ENCODE measurements at places on chromosomes 11 and 22.
A peak's percentile ranks its signal among the peaks of the same experiment; 100 is the strongest.

GRCh38 chr11:7675631-7676030 is 2.3 kb upstream of the CYB5R2 start:
- DNase-seq = no peak

DNA sequence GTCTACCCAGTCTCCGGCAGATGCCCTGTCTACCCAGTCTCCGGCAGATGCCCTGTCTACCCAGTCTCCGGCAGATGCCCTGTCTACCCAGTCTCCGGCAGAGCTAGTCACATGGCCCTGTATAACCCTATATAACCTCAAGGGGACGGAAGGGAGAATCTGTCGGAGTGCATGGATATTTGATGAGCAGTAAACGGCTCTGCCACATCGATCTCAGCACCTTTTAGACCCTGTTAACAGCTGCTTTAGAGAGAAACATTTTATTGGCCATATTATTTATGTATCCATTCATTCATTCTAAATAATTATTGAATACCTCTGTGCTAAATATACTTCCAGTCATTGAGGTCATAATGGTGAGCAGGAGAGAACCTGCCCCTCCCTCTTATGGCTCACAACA is 228.9 kb downstream of the NTM start:
- DNase-seq = no peak

GRCh38 chr11:78990261-78990660 is 415.6 kb upstream of the NARS2 start:
- DNase-seq = no peak

- DNase-seq = no peak
Measured at GRCh38 chr11:117883063-117883462, 6.6 kb upstream of the FXYD6 start.

- DNase-seq = no peak
Measured at GRCh38 chr11:2867722-2868505, 17.7 kb downstream of the CDKN1C start.

- DNase-seq = no peak
Measured at GRCh38 chr11:77071671-77072605, 5.2 kb downstream of the CAPN5 start.

DNA sequence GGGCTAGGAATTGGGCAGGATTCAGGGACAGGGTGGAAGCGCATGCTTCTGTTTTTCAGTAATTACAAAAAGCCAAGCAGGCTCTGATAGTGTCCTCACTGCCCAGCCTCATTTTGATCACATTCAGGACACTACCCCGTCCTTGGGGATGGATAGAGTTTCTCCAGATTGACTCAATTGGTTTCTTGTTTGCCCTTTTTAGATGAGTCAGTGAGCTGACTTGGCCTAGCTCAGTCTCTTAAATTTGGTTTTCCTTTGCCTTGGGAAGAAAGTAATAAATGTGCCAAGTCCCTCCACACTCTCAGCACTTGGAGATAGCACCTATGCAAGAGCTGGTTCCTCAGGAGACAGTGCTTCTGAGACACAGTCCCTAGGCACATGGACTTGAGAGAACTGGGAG is 25.5 kb downstream of the DKK3 start:
- DNase-seq = no peak

- no peak for DNase-seq
Measured at GRCh38 chr11:17813391-17814059, 78.9 kb downstream of the KCNC1 start.

- DNase-seq = no peak
Measured at GRCh38 chr11:104690241-104690640, 208.0 kb downstream of the CASP12 start.

DNA sequence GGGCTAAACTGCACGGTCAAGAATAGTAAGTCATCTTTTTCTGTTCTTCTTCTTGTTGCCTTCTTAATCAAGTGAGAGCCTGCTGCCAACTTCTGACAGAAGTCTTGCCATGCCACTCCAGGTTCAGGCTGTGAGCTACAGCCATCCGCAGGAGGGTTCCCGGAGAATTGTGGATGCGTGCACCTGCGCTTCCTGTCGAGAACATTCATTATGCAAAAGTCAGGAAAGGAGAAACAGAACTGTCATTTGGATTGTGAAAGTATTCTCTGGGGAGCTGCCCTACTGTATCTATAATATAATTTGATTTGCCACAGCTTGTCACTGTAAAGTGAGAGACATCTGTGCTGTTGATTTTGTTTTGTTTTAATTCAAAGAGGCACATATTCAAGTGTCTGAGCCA is 12.3 kb downstream of the IL17RA start:
- no peak for DNase-seq

DNA sequence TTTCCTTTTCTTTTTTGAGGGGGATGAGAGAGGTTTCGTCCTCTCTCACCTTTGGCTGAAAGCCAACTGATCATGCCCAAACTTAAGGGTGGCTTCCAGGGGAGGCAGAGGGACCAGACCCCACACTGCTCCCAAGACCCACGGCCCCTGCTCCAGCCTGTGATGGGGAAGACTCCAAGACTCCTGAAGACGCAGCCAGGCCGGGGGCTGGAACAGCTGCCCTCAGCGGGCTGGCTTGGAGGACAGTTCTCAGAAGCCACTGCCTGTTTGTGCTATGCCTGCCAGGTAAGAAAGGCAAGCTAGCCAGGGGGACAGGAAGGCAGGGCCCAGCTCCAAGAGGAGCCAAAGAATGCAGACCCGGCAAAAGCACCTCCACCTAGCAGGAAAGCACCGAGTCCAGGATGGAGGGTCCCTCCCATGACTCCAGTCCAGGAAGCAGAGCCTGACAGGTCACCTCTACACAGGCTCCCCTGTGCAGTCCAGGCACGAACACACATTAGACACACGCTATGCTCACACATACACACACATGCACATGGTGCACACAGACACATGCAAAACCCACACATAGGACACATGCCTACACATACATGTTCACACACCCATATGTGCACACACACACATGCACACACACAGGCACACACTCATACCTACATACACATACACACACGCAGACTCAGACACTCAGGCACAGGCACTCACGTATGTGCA is 31.3 kb downstream of the GNB1L start:
- no peak for DNase-seq

GRCh38 chr22:30422481-30423300 is 2.9 kb upstream of the MTFP1 start:
- no peak for DNase-seq

- DNase-seq = no peak
Measured at GRCh38 chr11:13288375-13289029, 10.9 kb downstream of the BMAL1 start.

DNA sequence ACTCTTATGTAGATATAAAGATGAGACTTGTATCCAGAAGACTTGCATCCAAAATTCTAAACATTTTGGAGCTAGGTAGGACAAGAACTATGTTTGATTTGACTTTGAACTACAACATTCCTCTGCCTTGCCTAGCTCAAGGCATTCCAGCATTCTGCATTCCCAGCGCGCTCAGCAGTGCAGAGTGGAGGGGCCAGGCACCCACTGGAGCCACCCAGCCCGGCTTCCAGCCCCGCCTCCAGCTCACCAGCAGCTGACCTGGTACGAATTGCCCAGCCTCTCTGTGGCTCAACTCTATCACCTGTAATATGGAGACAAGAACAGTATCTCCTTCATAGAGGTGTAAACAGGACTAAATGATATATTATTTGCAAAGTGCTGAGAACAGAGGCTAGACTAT is 28.8 kb downstream of the PRDM10 start:
- no peak for DNase-seq

GRCh38 chr22:26075251-26075650 is 94.0 kb upstream of the SEZ6L start:
- DNase-seq = no peak

- no peak for DNase-seq
Measured at GRCh38 chr11:46827995-46828394, 18.1 kb downstream of the CKAP5 start.

- no peak for DNase-seq
Measured at GRCh38 chr11:66291303-66291705, 390 bp upstream of the TMEM151A start.

GRCh38 chr11:31825838-31826484 is 14.8 kb upstream of the PAX6 start:
- no peak for DNase-seq

GRCh38 chr11:119369132-119369925 is 12.2 kb downstream of the USP2 start:
- no peak for DNase-seq

DNA sequence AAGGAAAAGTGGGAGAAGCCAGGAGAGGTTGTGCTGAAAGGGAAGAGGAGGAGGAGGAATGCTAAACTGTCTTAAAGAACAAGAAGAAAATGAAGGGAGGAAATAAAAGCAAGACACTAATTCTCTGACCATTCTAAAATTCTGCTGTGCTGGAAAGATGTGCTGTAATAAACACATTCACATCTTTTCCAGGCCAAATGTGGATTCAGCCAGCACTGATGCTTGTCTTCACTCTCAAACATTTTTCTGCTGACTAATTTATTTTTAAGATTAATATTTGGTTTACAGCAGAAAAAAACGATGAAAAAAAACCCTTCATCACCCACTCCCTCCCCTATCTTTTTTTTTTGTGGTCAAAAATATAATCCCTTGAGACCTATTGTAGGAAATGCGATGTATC is 223.6 kb downstream of the SWAP70 start:
- DNase-seq = no peak

GRCh38 chr22:49152939-49153770 is 674.5 kb downstream of the BRD1 start:
- no peak for DNase-seq

- DNase-seq = peak; percentile 30
Measured at GRCh38 chr11:104918113-104918824, 20.0 kb upstream of the CASP12 start.

- DNase-seq = no peak
Measured at GRCh38 chr11:96035031-96035739, 111.3 kb upstream of the MTMR2 start.

- no peak for DNase-seq
Measured at GRCh38 chr11:68956142-68956541, 24.6 kb downstream of the MRGPRD start.

GRCh38 chr11:9775398-9775779 is 111.5 kb downstream of the SWAP70 start:
- no peak for DNase-seq

DNA sequence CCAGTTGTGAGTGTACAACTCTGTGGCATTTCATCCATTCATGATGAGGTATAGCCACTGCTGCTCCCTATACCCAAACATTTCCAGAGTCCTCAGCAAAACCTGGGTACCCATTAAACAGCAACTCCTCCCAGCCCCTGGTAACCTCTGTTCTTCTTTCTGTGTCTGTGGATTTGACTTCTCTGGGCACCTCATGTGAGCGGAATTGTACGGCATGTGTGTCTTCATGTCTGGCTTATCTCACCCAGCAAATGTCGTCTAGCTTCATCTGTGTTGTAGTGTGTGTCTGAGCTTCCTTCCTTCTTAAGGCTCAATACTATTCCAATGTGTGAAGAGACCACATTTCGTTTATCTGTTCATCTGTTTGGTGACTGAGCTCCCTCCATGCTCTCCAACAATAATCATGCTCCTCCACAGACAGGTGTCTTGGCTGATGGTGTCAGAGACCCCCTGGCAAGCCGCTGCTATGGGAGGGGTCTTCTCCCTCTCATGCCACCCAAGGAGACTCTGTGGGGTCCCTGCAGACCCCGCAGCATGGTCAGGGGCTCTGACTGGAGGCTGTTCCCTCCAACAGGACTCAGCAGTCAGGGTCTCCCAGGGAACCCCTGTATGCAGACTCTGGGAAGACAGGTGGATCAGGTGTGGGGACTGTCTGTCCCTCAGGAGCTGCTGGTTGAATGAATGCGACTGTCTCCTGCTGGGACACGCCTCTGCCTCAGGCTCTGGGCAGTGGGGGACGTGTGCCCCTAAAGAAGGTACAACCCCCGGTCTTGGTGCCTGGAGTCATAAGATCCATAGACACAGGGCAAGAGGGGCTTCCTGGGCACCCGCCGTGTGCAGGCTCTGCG is 52.7 kb downstream of the SMIM38 start:
- no peak for DNase-seq

GRCh38 chr22:44326491-44326885 is 13.7 kb upstream of the SHISAL1 start:
- no peak for DNase-seq

DNA sequence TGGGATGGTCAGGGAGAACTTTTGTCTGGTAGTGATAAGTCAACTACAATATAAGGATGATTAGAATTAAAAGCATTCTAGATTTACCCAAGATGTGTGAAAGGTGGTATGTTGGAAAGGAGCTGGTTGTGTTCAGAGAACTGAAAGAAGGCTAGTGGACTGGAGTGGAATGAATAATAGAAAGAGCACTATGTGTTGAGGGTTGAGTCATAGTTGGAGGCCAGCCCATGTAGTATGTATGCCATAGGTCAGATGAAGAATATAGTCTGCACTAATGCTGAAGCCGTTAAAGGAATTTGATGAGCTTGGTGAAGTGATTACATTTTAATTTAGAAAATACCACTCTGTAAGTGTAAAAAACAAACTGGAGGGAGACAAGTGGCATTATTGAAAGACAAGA is 514.1 kb downstream of the CNTN5 start:
- DNase-seq = no peak

DNA sequence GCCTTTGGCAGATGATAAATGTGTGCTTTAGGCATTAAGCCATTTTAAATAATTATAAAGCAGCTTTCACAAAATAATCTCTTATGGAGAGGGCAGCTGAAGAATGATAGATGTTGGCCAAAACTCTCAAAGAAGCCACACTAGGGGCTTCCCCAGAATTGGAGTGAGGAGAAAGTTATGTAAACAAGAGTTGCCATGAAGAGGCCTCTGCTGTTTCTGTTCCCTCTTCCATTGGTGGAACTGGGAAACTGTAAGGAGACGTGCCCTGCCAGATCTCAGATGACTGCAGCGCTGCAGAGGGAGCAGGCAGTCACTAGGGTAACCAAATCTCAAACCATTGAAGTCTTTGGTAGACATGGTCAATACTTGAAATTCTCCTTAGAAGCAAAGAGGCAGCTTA is 19.4 kb upstream of the APLP2 start:
- DNase-seq = no peak

DNA sequence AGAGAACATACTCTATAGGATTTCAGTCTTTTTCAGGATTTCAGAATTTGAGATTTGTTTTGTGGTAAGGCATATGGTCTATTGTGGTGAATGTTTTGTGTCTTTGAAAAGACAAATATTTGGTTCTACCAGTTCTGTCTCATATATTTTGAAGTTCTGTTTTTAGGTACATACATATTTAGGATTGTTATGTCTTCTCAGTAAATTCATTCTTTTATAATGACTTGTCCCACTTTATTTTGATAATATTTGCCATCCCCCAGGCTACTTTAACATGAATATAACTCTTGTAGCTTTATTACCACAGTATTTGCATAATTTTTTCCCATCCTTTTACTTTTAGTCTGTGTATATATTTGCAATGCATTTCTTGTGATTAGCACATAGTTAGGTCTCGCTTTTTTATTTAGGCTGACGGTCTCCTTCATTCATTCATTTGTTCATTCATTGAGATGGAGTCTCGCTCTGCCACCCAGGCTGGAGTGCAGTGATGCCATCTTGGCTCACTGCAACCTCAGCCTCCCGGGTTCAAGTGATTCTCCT is 32.1 kb downstream of the MTMR3 start:
- no peak for DNase-seq

- no peak for DNase-seq
Measured at GRCh38 chr11:69560141-69560790, 78.8 kb downstream of the LINC01488 start.

GRCh38 chr11:99383648-99384245 is 363.0 kb downstream of the CNTN5 start:
- DNase-seq = no peak

Data from central memory CD4-positive, alpha-beta T cell (primary cell).